ENCODE measurements at places on chromosomes 1 and 21.

GRCh38 chr1:21956720-21957552, 19.8 kb upstream of the HSPG2 start:
- no peak for DNase-seq

- no peak for DNase-seq
These were observed 8.1 kb upstream of the MAP1LC3C start for GRCh38 chr1:242006976-242007375.

DNA sequence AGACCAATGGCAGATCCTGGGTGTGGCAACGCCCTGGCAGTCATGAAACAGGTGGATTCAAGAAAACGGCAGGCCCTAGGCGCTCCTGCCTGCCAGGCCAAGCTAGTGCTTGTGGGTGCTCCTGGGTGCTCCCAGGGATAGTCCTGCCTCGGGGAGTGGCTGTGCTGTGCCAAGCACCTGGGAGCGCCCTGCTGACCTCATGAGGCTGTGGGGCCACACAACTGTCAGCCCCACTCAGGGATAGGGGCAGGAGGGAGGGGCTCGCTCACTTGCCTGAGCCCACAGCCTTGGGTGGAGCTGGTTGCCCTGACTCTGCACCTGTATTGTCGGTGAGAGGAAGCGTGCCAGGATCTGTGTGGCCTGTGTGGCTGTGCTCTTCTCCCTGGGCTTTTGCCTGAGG, 9.4 kb downstream of the SNAP47 start:
- no peak for DNase-seq

- DNase-seq, result no peak
These were observed 133.3 kb downstream of the IGSF21 start for GRCh38 chr1:18240906-18241305.

- no peak for DNase-seq
These were observed 345.7 kb downstream of the BARHL2 start for GRCh38 chr1:90371448-90371813.

DNA sequence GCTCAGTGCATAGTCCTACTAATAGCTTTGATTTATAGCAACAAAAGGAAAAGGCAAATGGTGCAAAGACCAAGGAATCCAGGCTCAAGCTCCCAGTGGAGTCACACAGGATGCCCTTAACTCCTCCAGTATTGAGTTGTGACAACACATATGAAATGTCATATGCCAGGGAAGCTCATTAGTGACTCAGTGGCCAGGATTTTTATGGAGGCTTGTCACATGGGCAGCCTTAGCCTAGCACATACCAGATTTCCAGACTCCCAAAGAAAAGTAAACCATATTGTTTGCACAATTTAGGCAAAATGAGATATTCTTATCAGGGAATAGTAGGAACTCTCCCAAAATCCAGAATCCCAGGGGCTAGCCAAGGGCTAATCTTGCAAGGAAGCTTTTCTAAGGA, 129.2 kb downstream of the MAGI3 start:
- DNase-seq, result no peak

DNA sequence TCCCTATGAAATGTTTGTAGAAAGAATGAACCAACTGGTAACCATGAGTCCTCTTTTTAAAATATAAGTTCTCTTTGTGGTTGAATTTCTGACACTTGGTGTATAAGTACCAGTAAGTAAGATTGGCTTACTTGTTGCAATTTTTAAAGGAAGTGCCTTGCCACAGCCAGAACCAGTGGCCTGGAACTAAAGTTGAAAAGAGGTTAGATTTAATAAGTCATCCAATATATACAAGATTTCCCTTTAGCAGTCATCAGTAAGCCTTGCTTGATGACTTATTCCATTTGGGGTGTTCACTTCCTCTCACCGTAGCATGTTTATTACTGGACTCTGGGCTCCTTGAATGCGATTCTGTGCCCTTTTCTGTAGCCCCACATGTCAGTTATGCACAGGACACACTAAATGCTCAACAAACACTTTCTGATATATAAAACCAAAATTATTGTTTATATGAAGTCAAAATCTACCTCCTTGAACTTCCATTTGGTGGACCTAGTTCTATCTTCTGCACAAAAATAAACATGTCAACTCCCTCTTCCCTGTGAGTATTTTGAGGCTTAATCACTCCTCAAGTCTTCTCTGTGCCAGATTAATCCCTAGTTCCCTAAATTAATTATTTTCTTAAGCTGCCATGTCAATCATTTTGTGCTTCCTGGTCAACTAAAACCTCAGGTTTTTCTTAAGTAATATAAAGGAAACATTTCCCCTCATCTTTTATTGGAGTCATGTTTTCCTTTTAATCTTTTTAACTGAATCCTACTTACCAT, 218.1 kb downstream of the ST6GALNAC3 start:
- no peak for DNase-seq

DNA sequence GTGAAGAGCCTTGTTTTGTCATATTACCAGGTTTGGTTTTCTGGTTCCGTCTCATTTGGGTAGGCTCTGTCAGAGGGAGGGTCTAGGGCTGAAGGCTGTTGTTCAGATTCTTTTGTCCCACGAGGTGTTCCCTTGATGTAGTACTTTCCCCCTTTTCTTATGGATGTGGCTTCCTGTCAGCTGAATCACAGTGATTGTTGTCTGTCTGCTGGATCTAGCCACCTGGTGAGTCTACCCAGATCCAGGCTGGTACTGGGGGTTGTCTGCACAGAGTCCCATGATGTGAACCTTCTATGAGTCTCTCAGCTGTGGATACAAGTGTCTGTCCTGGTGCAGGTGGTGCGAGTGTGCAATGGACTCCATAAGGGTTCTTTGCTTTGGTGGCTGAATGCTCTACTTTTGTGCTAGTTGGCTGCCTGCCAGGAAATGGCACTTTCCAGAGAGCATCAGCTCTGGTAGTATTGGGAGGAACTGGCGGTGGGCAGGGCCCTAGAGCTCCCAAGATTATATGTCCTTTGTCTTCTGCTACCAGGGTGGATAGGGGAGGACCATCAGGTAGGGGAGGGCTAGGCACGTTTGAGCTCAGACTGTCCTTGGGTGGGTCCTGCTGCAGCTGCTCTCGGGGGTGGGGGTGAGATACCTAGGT, 246.0 kb downstream of the RYR2 start:
- no peak for DNase-seq

All from HS-27A (cell line).